ENCODE measurements at places on chromosomes 3 and 15.

DNA sequence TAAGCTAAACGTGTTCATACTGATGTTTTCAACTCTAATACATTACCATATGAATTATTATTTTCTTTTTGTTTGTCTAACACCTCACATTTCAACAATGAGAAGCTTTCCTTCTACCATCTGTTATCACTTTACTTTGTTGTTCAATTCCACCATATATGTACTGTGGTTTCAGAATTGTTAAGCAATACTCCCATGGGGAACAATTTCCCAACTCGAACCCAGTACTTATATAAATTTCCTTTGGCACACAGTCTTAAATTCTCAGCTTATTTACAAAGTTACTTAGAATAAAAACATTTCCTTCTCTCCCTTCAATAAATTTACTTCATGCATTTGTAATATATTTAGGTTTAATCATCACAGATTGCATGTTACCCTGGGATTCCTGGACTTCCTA, 1764.4 kb downstream of the OTOL1 start:
- no peak for DNase-seq

GRCh38 chr15:39461536-39462130, 119.2 kb upstream of the THBS1 start:
- no peak for DNase-seq

- DNase-seq, result no peak
Measured at GRCh38 chr3:2727610-2728318, 382.4 kb downstream of the IL5RA start.

- DNase-seq, result peak; percentile 73
Measured at GRCh38 chr3:148861277-148861869, 3.7 kb upstream of the CPA3 start.

GRCh38 chr15:90382320-90382719, 5.7 kb upstream of the IQGAP1 start:
- peak; percentile 38 for DNase-seq

DNA sequence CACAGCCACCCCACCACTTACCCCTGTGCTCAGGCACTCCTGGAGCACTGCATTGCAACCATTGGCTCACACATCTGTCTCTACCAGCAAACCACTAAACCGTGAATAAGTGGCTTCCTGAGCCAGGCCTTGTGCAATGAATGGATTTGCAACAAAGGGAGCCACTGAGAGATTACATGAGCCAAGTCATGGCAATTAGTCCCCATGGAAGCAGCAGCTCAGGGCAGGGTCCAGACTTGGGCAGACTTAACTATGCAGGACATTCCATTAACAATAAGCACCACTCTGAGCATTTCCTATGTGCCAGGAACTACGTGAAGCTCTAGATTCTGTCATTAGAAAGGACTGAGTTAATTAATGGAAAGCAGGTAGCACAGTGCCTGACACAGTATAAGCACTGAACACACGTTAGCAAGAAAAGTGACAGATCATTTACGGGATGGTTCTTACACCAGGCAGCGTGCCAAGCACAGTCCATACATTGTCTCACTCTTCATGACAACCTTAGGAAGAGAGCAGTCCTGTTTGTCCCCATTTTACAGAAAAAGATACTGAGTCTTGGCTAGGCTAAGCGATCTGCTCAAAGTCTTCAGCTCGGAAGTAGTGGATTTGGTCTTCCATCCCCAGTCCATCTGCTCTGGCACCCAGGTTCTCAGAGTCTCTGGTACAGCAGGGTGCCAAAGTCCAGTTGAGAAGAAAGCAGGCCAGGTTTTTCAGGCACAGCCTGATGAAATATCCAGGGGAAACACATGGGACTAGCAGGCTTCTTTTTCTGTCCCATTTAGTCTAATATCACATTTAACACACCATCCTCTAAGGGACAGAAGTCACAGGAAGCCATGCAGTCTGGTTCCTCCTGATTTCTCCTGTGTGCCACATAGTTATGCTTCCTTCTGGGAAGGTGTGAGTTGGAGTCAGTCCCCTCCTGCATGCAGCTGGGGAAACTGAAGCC, 44.1 kb downstream of the LIPC start:
- peak; percentile 64 for DNase-seq

- peak; percentile 46 for DNase-seq
Measured at GRCh38 chr15:65033659-65034269, 4.3 kb upstream of the MTFMT start.

- DNase-seq, result no peak
Measured at GRCh38 chr3:194176274-194176991, 40.5 kb downstream of the HES1 start.

GRCh38 chr15:27933562-27933961, 165.6 kb downstream of the OCA2 start:
- DNase-seq, result no peak

DNA sequence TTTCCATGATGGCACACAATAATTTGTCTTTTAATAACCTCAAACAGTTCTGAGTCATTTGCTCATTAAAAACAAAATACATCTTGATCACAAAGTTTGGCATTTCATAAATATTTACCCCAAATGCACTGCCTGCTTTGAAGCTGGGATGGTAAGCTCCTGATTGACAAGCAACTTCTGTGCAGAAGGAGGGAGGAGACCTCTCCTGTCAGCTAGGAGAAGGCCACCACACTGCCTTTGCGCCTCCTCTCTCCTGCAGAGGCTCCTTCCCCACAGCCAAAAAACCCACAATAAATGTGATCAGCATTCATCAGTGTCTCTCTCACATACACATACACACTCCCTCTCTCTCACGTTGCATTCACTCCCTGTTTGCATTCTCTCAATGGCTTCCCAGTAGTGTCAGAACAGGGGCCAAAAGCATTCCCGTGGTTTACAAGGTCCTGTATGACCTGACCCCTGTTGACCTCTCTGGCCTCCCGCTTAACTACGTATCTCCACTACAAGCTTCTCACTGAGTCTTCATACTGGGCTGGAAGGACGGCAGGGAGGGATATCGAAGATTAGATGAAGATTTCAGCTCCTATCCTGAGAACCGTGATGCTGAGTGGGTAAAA, 216.4 kb downstream of the FOXP1 start:
- DNase-seq, result no peak

DNA sequence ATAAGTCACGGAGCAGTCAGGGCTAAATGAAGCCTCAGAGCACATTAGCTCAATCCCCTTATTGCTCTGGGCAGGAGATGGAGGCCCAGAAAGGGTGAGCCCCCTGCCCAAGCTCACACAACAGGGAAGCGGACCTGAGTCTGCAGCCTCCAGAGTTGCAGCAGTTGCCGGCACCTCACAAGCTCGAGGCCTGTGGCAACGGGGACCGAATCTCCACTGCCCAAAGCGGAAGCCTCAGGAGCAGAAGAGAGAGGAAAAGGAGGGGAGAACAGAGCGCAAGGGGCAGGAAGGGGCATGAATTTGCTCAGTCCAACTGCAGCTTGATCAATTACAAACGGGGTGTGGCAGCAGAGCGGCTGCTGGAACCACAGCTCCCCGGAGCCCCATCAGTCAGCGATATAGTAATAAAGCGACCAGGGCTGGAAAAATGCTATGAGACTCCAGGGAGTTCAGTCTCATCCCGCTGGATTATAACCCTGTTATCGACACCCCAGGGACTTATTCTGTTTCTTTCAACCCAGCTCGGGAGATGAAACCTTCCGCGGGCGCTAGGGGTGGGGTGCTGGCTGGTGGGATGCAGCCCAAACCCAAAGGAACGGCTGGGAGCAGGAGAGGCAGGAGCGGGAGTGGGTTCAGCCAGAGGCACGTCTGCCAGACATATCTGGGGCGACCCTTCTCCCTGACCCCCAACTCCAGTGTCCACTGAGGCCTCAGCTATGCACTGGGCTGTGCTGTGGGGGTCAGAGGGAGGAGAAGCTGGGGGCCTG, 219.7 kb upstream of the LINGO1 start:
- DNase-seq, result no peak

DNA sequence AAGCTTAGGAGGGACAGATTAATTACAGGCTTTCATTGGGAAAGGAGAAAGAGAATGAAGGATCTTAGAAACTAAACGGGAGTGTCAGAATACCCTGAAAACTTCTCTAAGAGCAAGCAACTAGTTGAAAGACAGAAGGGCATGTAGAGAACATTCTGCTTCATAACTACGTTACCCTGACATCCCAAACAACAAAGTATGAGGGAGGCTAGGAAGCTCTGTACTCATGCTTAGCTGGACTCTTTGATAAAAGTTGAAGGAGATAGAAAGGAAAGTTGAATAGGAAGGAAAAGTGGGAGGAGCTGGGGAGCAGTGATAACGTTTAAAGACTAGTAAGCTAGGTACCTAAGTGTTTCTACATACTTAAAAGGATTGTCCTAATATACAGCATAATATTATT, 64.2 kb downstream of the SEMA6D start:
- DNase-seq, result no peak

DNA sequence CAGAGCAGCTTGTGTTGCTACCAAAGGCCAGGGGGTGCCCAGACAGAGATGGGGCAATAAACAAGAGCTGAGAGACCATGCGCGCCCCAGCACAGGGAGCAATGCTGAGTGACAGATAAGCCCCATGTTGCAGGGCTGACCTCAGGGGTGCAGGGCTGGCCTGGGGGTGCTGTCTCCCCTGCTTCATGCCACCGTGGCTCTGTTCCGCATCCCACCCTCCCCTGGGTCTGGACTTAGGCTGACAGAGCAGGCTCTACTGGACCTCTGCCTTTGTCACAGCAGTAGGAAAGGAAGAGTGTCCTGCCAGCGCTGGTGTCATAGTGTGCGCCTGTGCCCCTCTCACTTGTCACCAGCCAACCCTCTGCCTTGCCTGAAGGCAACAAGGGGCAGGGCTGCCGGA, 67.4 kb upstream of the IQSEC1 start:
- no peak for DNase-seq

DNA sequence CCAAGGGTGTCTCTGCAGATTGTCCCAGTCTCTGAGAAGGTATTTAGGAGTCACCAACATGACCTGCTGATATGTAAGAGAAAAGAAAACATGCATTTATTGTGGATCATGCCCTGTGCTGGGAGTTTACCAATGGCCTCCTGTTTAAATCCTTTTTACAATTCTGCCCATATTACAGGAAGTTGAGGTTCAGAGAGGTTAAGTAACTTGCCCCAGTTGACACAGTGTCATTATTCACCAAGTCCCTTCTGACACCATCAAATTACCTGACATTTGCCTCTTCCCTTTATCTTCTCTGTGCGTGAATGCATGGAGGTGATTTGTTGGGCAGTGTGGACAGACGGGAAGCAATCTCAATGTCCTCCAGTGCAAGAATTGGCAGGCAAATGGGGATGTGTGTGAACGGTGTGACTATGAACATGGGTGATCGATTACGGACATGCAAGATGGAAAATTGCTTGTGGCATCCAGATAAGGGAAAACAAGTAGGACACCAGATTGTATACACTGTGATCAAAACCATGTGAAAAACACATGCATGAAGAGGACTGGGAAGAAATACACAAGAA, 27.3 kb downstream of the ZNF710 start:
- DNase-seq, result no peak

DNA sequence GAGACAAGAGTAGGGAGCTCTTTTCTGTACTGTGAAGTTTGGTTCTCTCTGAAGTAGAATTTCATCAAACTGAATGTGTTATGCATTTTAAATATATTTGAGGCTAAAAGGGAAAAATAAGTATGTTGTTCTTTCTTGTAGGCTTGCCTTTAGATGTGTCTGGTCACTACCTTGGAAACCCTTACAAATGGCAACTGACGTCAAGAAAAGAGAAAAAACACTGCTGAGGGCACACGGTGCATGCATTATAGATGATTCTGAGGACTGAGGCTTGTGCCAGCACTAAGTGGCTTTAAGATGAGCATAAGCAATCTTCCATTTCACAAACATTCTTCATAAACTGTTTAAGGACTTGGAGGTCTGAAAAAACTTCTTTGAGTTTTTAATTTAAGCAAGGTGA, 31.1 kb upstream of the ACTL6A start:
- no peak for DNase-seq

- DNase-seq, result no peak
Measured at GRCh38 chr3:28989646-28990089, 291.2 kb upstream of the RBMS3 start.

GRCh38 chr3:67301556-67301955, 303.4 kb downstream of the KBTBD8 start:
- DNase-seq, result no peak

- DNase-seq, result no peak
Measured at GRCh38 chr3:128508852-128509251, 15.9 kb upstream of the GATA2 start.

DNA sequence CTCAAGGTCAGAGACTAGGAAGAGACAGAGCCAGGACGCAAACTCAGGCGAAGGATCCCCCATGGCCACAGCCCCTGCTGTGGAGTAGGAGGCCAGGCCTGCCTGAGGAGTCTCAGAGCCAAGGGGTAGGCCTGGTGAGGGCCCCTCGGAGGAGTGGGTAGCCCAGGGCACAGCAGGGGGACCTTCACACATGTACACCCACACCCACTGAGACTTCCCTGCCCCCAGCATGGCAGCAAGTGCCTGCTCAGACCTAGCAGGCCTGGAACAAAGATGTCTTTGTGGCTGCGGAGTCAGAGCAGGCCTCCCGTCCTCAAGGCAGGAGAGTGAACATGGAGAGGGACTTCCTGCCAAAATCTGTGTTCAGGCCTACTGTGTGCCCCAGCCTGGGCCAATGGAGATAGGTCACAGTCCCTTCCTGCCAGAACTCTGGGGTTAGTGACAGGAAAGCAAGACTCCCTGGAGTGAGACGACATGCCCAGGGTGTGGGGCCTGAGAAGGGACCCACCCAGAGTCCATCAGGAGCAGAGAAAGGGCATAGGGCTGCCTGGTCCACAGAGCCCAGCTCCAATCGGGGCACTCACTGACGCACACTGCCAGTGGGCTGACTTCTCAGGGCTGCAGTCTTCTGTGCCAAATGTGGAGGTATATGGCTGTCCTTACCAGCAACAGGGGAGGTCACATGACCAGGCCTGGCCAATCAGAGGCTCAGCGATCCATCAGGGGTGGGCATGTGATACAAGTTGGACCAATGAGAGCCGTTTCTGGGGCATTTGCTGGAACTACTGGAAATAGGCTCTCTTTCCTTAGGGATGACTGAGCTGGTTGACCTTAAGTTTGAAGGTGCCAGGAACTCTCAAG, 2.3 kb downstream of the GRIP2 start:
- DNase-seq, result no peak

DNA sequence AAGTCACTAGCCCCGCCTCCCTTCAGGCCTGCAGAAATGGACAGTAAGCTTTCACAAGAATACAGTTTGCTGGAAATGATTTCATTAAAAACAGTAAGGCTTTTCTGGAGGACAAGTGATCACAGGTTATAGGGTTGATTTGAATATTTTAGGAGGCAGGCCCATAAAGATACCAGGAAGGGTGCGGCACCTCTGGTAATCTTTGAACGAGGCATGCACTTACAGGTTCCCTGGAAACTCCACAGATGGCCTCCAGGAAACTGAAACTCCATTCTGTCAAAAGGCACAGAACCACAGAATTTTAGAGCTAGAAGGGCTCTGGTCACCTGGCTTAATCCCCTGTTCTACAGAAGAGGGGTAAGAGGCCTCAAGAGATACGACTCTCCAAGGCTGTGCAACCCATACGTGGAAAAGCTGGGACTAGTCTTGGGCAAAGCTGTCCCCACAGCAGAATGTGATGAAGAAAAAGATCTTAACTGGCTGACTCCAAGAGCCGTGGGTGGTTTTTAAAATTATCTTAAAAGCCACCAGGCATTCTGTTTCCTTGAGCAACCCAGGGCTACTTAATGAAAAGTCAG, 1.2 kb downstream of the STARD5 start:
- no peak for DNase-seq

- no peak for DNase-seq
Measured at GRCh38 chr15:99826157-99826780, 93.0 kb upstream of the LYSMD4 start.

- DNase-seq, result no peak
Measured at GRCh38 chr3:161905520-161906132, 409.0 kb downstream of the OTOL1 start.

Measured in fibroblast of skin of scalp (primary cell).